ENCODE measurements at places on chromosomes 16 and 17.

- DNase-seq, result no peak
Observed at GRCh38 chr17:75849724-75850123, 5.4 kb downstream of the WBP2 start.

DNA sequence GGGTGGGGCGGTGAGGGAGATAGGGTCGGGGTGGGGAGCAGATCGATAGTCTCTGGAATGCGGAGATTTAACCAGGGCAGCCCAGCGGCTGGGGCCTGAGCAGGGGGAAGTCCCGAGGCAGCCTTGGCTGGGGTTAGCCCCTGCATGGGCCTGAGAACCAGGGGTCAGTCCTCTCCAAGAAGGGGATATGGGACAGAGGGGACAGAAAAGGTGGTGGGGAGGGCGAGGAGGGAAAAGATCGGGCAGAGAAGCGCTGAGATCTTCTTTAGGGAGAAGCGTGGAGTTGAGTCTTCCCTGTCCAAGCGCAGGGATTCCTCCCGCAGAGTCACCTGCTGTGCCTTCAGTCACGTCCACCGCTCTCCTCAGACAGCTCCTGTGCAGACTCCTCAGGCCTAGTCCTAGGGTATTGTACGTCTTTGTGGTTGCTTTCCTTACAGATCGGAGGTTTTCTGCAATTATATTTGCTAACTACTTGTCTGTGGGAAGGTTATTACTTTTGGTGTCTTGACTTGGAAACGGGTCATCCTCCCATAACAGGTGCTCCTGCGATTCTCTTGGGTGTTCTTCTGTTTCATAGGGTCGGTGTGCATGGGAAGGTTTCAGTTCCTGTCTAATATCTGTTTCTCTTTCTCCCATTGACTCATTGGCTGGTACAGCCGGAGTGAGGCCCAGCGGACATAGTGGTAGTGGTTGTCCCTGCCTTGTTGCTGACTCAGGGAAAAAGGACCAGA, 952 bp downstream of the CD300A start:
- no peak for DNase-seq

DNA sequence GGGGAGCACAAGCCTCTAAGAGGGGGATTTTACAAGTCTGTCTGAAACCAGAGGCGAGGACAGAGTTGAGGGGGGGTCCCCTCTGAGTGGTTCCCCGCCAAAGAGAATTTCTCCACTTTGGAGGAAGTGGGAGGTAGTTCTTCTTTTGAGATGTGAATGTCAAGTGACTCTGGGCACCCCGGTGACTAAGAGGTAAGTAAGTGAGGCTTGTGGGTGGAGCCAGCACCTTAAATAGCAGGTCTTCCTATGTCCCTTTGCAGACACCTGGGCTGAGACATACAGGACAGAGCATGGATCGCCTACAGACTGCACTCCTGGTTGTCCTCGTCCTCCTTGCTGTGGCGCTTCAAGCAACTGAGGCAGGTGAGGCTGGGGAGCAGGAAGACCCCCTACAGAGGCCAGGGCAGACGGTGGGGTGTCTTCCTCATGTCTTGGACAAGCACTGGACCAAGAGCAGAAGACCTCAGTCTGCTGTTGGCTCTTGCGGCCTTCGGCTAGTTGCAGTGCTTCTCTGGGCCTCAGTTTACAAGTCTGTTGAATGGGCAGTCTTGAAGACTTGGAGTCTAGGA, at the start of gene CCL22:
TSS of gene CCL22 (plus strand) at position 257 of the 569 bp plus-strand sequence. CDS start at position 291, 34 bp downstream.
- DNase-seq, result no peak

DNA sequence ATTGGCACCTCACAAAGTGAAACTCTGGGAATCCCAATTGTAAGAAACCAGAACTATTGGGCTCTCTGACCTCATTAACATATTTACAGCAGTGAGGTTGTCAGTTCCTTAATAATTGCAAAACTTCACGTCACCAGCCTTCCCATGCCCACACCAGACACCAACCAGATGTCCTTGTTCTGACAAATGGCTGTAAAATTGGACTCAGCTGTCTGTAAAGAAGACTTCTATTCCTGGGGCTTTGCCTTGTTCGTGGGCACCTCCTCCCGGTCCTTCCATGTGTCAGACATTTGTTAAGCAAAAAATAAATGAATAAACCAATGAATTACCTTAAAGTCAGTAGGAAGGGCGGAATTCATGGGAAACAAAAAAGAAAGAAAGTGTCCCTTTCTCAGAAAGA, 284.3 kb upstream of the CDH11 start:
- DNase-seq, result no peak

GRCh38 chr16:24701521-24701951, 27.9 kb upstream of the TNRC6A start:
- DNase-seq, result no peak

DNA sequence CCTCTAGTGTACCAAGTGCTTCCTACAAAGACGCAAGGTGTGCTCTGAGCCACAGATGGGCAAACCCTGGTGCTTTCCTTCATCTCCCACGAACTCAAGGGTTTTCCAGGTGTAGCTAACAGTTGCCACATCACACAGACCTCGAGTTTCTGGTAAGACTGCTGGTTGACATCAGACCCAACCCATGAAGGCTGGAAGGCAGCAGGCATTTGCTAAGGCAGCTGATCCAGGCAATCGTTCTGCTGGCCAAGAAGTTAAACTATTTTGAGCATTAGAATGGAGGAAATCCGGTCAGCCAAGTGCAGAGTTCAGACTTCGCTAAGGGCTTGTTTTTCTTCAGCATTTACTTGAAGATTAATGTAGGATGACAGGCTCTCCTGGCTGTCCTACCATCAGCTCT, 11.5 kb downstream of the HAS3 start:
- DNase-seq, result no peak

DNA sequence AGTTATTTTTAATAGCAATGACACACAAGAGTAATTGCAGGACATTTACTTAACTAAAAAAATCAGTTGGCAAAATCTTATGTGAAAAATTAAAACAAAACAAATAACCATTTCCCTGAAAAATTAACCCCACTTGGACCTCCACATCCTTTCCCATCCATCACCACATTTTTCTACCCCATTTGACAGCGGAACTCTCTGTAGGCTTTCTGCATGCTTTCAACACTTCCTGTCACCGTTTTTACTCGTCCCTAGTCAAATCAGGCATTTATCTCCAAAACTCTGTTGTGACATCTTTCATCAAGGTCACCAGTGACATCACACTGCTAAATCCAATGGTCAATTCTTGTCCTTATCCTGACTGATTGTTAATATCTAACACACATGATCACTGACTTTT, 27.5 kb downstream of the KCNJ16 start:
- no peak for DNase-seq

DNA sequence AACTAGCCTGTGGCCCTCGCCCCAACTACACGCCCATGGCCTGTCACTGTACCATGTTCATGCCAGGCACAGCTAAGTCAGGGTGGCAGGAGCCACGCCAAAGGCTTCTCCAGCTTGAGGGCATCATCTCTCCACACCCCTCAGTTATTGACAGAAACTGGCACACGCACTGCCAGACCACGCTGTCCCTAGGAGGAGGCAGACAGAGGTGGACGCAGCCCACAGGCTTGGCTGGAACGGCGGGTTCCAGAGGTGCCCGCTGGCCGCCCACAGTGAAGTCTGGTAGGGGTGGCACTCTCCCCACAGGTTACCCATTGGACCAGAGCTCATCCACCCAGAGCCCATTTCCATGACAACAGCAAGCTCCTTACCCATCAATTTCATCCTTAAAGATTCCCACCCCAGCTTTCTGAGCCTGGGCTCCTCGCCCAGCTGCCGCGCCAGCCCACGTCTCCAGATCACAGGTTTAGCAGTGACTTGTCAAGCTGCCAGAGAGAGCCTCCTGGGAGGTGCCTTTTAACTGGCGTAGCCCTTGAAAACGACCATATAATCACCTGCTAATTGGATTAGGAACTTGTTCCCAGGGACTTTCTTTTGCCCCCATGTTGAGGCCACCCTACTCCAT, 27.9 kb downstream of the RPRML start:
- DNase-seq, result no peak

GRCh38 chr16:23303685-23304084, 1.6 kb downstream of the SCNN1B start:
- no peak for DNase-seq

GRCh38 chr16:70695331-70696070, 9.6 kb upstream of the MTSS2 start:
- no peak for DNase-seq

- no peak for DNase-seq
Observed at GRCh38 chr17:75650874-75651273, 16.1 kb downstream of the RECQL5 start.

DNA sequence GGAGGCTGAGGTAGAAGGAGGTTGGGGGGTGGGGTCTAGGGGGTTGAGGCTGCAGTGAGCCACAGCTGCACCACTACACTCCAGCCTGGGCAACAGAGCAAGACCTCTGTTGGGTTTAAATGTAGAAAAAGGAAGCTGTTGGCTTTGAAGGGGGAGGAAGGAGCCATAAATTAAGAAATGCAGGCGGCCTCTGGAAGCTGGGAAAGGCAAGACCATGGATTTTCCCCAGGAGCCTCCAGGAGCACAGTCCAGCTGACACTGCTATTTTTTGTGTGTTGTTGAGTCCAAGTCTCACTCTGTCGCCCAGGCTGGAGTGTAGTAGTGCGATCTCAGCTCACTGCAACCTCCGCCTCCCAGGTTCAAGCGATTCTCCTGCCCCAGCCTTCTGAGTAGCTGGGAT, 15.9 kb downstream of the LITAF start:
- DNase-seq, result no peak

- no peak for DNase-seq
Observed at GRCh38 chr17:66737524-66737923, 97.4 kb upstream of the CACNG5 start.

- DNase-seq, result no peak
Observed at GRCh38 chr17:18025241-18025944, 13.6 kb downstream of the ATPAF2 start.
